ENCODE measurements at places on chromosomes 3 and 15. TPM values are rescaled to one million over a fixed set of nuclear protein-coding genes. Genes with fewer than 3 reads are reported as not detected.

CMTM7 gene
- total RNA-seq = 38.3 TPM

ACP3 gene
- not detected for total RNA-seq

CCNB2 gene
- 107 TPM for total RNA-seq

DNA sequence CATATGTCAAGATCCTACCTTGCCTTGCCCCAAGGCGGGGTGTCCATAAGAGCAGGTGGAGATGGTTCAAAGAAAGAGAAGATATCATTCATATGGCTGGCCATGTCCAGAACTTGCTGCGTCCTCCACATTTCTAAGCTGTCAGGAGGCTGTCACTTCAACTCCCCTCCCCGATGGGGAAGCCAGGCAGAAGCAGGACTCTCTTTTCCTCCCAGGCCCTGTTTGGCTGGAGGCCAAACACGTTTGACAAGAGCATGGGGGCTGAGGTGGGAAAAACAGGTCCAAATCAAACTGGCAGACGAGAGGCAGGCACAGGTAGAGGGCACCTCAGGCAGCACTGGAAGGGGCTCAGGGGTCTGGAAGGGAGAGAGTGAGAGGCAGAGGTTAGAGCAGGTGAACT, 37.7 kb downstream of the MESD start:
- no peak for DNase-seq

GRCh38 chr3:156216852-156217251, 96.5 kb downstream of the KCNAB1 start:
- DNase-seq = no peak
